ENCODE measurements at places on chromosomes 6 and 20.

- DNase-seq, result no peak
Measured at GRCh38 chr6:14339711-14340584, 222.4 kb downstream of the CD83 start.

- DNase-seq, result peak; percentile 21
Measured at GRCh38 chr6:55822815-55823214, 52.6 kb downstream of the BMP5 start.

DNA sequence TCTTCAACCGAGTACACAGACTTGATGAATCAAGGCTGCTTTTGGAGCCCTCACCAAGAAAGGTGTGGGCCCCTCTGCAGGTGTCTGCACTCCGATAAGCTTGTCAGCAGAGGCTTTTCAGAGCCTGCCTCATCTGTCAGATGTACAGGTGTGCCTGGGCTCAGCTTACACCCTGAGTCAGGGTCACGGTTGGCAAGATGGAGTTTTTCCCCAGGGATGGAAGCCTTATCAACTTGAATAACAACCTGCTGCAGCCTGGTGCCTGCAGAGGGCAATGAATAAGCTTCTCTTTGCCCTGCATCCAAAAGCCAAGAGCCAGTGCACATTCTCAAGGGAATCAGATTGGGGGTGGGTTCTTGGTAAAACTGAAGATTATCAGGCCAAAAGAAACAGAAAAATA, 427.1 kb downstream of the CD83 start:
- DNase-seq, result no peak

DNA sequence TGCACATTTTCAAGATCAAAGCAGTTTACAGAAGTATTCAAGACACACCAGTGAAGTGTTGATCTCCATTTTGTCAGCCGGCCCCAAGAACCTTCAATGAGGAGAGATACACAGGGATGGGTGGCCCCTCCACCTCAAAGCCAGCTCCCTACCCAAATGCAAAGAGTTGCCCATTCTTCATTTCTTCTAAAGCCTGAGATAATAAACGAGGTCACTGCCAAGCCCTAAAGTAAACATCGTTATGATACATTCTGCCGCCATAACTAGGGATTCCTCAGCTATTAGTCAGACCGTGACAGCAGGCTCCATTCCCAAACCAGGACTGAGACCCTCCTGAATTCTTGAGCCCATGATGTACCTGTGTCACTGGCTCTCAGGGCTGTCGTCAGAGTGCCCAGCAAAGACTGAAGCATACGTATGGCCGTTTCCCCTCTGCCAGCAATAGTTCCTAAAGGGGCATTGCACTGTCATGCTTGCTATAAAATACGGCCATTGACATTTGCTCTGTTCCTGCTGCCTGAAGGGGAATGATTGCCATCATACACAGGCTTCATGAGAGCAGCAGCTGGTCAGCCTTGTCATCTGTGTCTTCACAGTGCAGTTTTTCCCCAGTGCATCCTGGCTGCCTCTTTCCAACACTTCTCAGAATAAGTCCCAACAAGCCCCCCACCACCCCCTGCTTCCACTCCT, 41.7 kb downstream of the ISM1 start:
- no peak for DNase-seq

DNA sequence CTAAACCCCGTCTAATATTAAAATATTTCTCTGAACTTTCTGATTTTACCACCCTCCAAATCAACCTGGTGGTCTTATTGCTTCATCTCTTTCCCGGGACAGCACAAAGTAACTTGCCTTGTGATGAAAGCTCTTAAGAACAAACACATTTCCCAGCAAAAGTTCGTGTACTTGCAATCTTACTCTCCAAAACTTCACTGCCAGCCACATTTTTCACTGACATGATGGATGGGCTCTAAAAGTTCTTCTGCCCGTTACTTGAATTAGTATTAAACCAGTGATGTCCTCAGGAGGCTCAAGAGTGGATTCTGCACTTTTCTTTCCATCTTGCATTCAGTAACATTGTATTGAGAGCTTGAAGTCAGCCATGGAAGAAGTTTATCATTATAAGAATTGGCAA, 731.6 kb upstream of the GJE1 start:
- DNase-seq, result peak; percentile 61

DNA sequence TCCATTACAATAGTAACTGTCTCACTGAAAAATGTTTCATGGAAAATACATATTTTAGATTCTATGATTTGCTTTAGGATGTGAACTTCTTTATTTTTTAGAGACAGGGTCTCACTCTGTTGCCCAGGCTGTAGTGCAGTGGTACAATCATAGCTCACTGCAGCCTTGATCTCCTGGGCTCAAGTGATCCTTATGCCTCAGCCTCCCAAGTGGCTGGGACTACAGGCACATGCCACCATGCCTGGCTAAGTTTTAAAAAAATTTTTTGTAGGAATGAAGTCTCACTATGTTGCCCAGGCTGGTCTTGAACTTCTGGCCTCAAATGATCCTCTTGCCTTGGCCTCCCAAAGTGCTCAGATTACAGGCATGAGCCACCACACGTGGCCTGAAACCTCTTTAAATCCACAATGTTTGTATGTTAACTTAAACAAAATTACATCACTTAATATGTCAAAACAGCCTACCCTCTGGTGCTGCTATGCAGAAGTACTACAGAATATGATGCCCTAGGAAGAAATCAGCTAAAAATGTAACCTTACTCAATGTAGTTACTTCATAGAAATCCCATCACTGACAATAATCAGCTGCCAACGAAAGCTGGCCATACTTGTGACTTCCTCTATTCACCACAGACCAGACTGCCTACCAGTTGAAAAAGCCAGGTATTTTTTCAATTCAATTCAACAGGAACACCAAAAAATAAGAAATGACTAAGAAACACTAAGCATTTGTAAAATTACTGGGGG, 17.6 kb downstream of the EEF1A1 start:
- no peak for DNase-seq

GRCh38 chr6:158978757-158979156, 21.2 kb downstream of the RSPH3 start:
- DNase-seq, result peak; percentile 30

DNA sequence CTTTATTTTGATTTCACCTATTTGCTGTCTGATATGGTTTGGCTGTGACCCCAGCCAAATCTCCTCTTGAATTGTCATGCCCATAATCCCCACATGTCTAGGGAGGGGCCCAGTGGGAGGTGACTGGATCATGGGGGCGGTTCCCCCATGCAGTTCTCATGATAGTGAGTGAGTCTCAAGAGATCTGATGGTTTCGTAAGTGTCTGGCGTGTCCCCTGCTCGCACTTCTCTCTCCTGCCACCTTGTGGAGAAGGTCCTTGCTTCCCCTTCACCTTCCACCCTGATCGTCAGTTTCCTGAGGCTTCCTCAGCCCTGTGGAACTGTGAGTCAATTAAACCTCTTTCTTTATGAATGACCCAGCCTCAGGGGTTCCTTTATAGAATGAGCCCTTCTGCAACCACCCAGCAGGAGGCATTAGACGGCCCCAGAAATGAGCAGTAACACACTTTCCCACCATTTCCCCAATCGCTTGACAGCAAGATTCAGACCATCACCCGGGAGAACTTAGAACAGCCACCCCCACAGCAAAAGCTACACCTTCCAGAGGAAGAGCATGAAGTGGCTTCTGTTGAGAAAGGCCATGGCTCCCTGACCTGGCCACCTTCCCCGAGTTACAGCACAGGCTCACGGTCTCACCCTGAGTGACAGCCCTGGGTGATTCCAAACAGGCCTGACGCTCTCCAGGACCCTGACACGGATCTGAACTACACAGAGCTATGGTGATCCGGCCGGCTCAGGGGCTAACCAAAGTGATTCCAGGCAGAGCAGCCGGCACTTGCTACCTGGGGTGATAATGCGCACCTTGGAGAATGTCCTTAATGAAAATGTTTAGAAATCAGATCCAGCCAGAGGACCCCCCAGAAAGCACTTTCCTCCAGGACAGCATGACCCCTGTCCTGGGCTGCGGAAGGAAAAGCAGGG, 131.2 kb upstream of the CDH4 start:
- DNase-seq, result peak; percentile 60

DNA sequence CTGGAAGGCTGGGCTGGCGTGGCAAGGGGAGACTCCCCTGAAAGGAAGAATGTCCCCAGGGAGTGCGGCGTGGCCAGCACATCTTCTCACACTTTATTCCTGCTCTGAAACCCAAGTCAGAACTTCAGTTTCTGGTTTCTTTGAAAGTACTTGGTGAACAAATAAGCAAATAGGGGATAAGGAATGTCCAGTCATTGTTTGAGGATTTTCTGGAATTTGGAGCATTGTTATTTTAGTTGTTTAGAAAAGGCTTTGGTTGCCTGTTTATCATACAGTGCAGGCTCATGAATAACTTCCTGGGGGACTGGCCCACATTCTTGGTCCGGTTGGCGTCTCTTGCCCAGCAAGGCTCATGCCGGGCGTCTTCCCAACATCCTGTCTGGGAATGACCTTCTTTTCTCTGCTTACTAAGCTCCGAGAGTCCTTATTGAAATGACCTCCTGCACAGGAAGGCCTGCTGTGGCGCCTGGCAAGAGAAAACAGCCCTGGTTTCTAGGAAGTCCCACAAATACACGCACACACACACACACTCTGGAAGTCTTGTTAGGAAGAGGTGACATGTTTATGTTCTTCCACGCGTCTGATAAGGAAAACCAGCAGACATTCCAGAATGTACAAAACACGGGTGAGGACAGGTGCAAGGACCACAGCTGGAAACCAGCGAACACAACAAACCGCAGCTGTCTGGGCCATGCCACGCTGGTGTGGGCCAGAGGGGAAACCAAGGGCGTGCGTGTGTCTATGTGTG, 71.9 kb downstream of the TMEM170B start:
- DNase-seq, result peak; percentile 60

GRCh38 chr20:19440660-19441527, 228.5 kb downstream of the SLC24A3 start:
- DNase-seq, result no peak

DNA sequence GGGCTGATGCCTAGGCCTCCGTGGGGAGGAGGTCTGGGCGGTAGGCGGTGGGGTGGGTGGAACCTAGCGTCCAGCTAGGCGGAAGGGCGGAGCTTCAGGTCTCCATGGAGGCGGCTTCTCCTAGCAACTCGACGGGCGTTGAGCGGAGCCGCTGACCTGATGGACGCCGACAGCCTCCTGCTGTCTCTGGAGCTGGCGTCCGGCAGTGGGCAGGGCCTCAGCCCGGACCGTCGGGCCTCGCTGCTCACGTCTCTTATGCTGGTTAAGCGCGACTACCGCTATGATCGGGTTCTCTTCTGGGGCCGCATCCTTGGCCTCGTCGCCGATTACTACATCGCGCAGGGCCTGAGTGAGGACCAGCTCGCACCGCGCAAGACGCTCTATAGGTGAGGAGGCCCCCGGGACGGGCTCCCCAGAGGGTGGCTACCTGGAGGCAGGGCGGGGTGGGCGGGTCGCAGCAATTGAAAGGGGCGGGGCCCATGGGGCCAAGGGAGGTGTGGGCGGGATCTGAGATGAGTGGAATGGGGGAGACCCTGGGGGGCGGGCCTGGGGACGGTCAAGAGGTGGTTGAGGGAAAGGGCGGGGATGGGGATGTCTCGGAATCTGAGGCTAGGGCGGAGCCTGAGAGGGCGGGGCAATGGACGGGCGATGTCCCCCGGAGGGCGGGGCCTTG, at the start of gene RSPH9:
Gene RSPH9 (plus strand): TSS at position 97 of the 673 bp plus-strand sequence. CDS start 63 bp downstream, at position 160.
- DNase-seq, result peak; percentile 48

DNA sequence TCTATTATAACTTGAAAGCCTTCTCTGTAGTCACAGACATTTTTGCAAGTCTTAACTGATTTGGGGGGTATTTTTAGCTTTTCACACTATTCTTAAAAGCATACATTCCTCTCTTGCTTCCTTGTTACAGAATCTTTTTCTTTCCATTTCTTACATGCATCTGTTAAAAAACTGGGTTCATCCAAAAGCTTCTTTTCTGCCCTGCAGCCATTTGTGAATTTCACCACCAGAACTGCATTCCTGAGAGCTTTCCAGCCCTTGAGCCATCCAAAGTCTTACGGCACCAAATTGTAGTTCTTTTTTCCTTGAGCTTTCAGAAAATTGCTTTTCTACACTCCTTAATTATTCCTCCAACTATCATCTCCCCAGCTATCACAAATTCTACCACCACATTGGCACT, 19.7 kb upstream of the GSTA4 start:
- DNase-seq, result no peak

Measured in skeletal muscle cell (primary cell).